ENCODE measurements at places on chromosomes 4 and X.
A peak's percentile ranks its signal among the peaks of the same experiment; 100 is the strongest.

DNA sequence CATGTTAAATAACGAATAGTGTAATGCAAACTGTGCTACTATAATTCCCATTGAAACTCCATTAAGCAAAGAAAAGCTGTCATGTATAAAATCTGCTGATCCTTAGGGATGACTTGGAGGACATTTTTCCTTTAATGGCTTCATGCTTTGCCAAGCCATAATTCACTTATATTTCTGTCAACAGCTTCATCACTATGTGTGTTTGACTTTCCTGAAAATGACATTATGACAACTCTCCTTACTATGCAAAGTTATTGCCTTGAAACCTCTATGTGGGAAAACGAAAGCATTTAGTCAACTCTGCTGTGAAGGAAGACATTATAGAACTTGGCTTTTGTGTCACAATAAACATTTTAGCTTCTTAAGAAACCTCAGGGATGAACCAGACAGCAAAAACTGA, 210.5 kb downstream of the GRXCR1 start:
- DNase-seq: no peak

DNA sequence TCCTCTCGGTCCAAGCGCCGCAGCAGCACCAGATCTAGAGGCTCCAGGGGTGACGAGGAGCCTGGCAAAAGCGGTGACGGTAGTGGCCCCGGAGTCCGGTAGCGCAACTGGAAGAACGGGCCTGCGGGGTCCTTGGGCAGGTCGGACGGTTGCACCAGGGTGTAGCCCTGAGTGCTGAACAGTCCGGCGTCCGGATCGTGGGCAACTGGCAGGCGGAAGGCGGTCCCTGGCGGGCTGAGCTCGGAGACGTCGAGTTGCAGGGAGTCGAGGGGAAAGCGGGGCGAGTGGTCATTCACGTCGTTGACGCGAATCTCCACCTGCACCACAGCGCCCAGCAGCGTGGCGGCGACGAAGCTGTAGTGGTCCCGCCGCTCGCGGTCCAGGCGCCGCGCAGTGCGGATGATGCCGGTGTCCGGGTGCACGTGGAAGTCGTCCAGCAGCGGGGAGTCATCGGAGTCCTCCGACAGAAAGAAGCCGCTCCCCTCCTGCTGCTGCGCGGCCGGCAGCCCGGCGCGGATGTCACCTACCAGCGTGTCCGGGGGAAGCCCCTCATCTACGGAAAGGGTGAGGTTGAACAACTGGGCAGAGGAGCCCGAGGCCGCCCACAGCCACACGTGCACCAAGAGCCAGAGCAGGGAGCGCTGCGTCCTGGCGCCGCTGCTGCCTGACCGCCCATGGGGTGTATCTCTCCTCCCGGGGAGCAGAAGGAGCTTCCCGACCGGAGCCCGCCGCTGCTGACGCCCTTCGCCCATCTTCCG, 837 bp downstream of the DCHS2 start:
- no peak for DNase-seq

GRCh38 chrX:46571423-46572339, 1.9 kb upstream of the CHST7 start:
- DNase-seq: no peak

DNA sequence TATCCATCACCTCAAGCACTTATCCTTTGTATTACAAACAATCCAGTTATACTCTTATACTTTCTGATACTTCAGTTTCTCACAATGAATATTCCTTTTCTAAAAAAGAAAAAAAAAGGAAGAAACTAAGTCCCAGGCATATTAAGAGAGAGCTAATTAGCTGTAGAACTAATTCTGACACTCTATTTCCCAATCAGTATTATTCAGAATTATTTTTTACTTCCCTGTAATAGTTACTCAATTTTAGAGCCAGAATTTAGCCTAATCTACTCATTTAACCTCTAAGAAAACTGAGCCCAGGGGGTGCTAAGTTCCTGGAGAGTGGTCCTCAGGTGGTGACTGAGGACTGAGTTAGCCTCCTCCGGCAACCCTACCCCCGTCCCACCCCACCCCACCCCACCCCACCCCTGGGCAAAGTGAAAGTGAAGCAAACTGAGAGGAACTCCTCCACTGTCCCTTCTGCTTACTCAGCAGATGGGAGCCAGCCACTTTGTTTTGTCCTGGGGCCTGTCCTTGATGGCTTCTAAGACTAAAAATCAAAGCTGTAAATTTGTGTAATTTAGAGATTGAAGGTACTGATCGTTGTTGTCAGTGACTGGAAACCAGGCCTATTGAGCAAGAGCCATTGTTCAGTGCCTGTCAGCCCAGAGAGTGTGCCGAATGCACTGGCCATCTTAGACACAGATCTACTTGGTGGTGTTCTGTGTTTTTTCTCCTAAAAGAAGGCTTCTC, 162.1 kb downstream of the CBR4 start:
- no peak for DNase-seq

DNA sequence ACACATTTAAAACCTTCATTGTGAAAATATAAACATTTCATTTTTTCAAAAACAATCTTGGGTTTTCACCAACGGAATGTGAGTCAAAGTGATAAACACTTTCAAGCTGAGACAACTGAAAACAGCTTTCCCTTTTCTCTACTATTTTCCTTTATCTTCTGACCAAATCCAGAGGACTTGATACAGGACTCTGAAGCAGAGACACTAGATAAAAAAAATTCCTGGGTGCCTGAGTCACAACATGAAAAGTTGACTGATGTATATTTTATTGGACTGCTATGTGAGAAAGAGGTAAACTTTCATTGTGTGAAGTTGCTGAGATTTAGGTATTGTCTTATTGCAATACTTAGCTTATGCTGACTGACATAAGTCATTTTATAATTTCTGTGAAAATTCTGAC, 411.2 kb downstream of the SPOCK3 start:
- peak; percentile 28 for DNase-seq

DNA sequence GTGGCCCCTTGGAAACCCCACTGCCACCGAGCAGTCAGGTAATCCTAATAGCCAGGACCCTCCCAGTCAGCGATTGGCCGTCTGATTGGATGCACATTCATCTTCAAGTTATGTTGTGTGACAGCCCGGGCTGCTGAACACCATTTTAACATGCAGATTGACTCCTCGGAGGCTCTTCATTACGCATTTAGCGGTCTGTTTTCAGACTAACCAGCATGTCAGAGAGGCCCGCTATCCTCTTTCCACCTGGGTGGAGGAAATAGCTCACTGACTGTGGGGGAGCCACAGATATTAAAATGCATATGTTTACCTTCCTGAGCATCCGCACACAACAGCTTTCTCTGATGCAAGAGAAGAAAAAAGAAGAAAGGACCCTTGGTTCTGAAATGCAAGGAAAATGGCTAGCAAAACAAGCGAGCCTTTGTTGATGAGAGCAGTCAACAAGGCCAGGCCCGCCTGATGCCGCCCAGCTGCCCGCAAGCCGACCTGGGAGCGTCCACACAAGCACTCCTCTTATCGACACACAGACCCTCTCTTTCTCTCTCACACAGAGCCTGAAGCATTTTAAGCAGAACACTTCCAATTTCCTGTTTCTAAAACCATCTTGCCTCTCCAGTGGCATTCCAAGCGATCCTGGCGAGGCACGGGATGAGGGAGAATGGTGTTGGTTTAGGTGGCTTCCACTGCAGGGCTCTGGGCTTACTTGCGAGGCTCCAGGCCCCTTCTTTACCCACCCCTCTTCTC, 118.3 kb downstream of the MGST2 start:
- no peak for DNase-seq

GRCh38 chrX:107542500-107542899, 85.8 kb upstream of the PRPS1 start:
- DNase-seq: no peak

- DNase-seq: peak; percentile 77
Observed at GRCh38 chr4:162841753-162842152, 324.9 kb downstream of the NAF1 start.

GRCh38 chr4:36242629-36243354, 1.5 kb downstream of the ARAP2 start:
- DNase-seq: no peak

DNA sequence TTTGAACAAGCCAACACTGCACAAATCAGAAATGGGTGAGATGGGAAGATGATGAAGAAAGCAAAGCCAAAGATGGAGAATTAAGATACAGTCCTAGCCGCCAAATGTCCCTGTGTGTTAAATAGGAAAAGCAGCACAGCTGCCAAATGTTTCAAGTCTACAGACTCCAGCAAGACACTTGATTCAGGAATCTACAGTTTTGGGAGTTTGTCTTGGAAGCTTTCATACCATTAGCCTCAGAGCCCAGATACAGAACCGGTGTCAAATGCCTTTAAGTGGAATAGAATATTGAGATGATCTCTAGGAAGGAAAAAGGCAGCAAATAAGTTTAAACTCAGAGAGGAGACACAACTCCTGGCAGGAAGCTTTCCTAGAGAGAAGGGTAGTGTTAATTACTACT, 30.3 kb downstream of the OPHN1 start:
- no peak for DNase-seq

- DNase-seq: no peak
Observed at GRCh38 chr4:114558446-114559020, 40.1 kb upstream of the UGT8 start.

DNA sequence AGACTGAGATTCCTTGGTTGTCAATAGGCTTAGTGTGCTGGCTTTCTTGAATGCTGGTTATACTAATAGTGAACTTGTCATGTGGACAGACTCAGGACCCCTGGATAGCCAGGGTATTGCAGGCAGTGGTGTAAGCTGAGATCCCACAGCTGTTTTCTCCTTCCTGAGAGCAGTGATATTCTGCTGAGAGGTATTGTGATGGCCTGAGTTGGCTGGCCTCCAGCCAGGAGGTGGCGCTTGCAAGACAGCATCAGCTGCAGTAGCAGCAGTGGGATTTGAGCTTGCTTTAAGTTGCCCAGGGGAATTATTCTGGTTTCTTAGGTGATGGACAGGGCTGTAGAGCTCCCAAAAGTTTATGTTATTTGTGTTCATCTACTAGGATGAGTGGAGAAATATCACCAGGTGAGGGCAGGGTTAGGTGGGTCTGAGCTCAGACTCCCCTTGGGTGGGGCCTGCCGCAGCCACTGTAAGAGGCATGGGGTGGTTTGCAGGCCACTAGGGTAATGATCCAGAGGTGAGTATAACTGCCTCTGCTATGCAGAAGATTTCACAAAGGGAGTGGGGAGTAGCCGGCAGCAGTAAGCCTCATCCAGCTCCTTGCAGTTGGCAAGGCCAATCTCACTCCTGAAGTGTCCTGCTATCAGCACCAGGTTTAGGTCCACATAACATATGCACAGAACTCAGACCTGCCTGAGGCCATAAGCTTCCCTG, 66.2 kb downstream of the IL15 start:
- DNase-seq: no peak

DNA sequence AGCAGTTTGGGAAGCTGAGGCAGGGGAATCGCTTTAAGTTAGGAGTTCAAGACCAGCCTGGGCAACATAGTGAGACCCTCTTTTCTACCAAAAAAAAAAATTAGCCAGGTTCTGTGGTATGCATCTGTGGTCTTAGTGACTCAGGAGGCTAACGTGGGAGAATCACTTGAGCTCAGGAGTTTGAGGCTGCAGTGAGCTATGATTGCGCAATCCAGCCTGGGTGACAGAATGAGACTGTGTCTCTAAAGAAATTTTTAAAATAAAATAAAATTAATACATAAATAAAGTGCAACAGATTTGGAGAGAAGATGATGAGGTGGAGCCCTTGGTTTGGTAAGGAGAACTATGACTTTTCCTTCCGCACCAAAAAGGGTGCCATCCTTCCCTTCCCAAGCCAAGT, 436.9 kb downstream of the NLGN4X start:
- DNase-seq: no peak

GRCh38 chrX:123743312-123743711, 10.5 kb upstream of the THOC2 start:
- DNase-seq: no peak

GRCh38 chrX:147737690-147738089, 174.0 kb upstream of the FMR1 start:
- DNase-seq: no peak

DNA sequence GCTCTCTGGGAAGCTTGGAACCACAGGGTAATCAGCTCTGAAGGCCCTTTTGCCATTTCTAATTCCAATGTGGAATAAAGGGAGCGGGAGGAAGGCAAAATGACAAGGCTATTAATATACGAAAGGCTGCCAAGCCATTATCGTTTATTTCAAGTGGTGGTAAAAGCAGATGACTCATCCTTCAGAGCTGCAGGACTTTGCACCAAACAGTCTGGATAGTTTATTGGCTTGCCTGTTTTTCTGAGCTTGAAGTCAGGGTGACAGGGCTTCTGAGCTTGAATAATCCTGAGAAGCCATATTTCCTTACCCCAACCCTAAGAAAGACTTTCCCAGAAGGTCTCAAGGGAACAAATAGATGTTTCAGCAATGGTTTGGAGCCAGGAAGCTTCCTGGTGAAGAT, 7.7 kb upstream of the GABRE start:
- DNase-seq: no peak

GRCh38 chrX:37455381-37455780, 106.2 kb downstream of the PRRG1 start:
- DNase-seq: no peak
